ENCODE measurements at places on chromosomes 2 and 18.
A peak's percentile ranks its signal among the peaks of the same experiment; 100 is the strongest.

DNA sequence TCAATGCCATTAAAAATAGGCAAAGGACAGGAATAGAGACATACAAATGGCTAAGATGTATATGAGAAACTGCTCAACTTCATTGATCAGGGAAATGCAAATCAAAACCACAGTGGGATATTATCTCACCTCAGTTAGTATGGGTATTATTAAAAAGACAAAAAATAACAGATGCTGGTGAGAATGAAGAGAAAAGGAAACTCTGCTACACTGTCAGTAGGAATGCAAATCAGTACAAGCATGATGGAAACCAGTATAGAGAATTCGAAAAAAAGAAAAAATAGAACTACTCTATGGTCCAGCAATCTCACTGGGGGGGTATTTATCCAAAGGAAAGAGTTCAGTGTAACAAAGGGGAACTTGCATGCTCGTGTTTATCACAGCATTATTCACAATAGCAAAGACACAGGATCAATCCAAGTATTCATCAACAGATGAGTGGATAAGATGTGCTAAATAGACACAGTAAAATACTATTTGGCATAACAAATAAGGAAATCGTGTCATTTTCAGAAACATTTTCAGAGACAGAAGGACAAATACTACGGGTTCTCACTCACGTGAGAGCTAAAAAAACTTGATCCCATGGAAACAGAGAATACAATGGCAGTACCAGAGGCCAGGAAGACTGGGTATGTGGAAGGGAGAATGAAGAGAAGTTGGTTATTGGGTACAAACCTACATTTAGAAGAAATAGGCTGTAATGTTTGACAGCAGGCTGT lies 60.6 kb downstream of the CCDC74A start:
- H3K27ac ChIP-seq, result no peak overlapping the region
- H3K4me1 ChIP-seq, result no peaks in the 10 kb centered on the region
- H3K27me3 ChIP-seq, result peaks cover 32% of the 10 kb centered on the region
- no peak for DNase-seq
- H3K36me3 ChIP-seq, result no peaks in the 10 kb centered on the region

GRCh38 chr2:190802626-190803209 lies 77.9 kb upstream of the GLS start:
- H3K4me3 ChIP-seq, result no peak overlapping the region
- H3K36me3 ChIP-seq, result no peaks in the 10 kb centered on the region
- H3K27ac ChIP-seq, result no peak overlapping the region
- peaks cover 17% of the 10 kb centered on the region for H3K4me1 ChIP-seq

GRCh38 chr2:164898475-164898874 lies 56.9 kb downstream of the SLC38A11 start:
- no peak for DNase-seq
- no peak overlapping the region for H3K4me3 ChIP-seq
- peaks cover 3% of the 10 kb centered on the region for H3K4me1 ChIP-seq
- no peaks in the 10 kb centered on the region for H3K36me3 ChIP-seq

- H3K27me3 ChIP-seq, result no peaks in the 10 kb centered on the region
- peak overlapping the region; percentile 90 for H3K27ac ChIP-seq
- no peak for DNase-seq
- peaks cover 96% of the 10 kb centered on the region for H3K36me3 ChIP-seq
- peaks cover 1% of the 10 kb centered on the region for H3K4me1 ChIP-seq
Measured at GRCh38 chr2:224799691-224800090, 83.5 kb upstream of the CCDC195 start.

DNA sequence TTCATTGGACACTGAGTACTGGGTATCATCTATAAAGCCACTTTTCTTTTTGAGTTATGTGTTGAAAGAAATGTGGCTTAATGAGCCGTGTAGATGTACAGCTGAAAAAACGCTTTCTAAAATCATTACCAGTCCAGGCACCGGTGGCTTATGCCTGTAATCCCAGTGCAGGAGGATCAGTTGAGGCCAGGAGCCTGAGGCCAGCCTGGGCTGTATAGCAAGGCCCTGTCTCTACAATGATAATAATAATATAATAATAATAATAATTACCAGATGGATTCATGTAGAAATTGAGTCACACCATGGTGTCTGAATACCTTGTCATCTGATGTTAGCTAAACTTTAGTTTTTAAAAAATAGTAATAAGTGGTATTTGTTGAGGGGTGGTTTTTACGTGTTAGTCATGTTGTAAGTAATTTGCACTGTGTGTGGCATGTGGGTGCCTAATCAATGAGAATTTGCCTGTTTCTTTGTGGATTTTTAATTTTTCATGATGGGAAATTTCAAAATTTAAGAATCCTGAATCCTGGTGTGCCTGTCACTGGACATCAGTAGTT lies 30.1 kb downstream of the NCK2 start:
- H3K4me1 ChIP-seq, result peaks cover 93% of the 10 kb centered on the region
- peak; percentile 28 for DNase-seq
- peak overlapping the region; percentile 57 for H3K4me3 ChIP-seq
- H3K27me3 ChIP-seq, result no peaks in the 10 kb centered on the region

- no peak overlapping the region for H3K4me3 ChIP-seq
- peaks cover 66% of the 10 kb centered on the region for H3K4me1 ChIP-seq
- H3K27me3 ChIP-seq, result no peaks in the 10 kb centered on the region
- no peak overlapping the region for H3K27ac ChIP-seq
- DNase-seq, result no peak
- no peaks in the 10 kb centered on the region for H3K36me3 ChIP-seq
Measured at GRCh38 chr2:64218137-64218802, 74.0 kb upstream of the PELI1 start.

DNA sequence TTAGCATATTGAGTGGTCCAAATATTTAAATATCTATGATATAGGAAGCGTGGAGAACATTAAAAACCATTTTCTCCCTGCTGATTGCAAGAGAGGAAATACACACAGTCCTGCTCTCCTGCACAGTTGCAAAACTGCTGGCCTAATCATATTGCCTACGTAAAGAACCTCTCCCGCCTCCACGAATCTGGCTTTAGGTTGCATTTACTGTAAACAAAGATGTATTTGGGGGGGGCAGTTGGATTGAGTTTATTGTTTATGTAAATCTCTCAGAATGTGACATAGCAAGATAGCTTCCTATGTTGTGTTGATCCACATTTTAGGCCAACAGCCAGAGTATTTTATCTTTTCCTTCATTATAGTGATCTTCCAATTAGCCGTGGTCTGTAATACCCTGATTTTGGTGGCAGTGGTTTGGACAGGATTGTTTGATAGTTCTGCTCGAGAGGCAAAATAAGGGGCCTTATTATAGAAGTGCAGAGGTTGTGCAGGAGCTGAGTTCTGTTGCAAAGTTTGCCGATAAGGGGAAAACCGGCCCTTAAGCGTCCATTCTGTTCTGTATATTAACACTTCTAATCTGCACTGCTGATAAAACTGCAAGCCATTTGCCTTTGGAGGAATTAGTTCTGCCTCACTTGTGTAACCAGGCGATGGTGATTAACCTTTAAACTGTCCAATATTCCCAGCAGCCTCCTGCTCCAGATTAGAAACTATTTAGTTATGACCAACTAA lies 101.6 kb upstream of the SIX3 start:
- peaks cover 21% of the 10 kb centered on the region for H3K27me3 ChIP-seq
- no peak overlapping the region for H3K27ac ChIP-seq
- DNase-seq, result no peak
- no peak overlapping the region for H3K4me3 ChIP-seq
- no peaks in the 10 kb centered on the region for H3K36me3 ChIP-seq
- peaks cover 28% of the 10 kb centered on the region for H3K4me1 ChIP-seq

GRCh38 chr18:63460414-63460813 lies 16.3 kb upstream of the SERPINB5 start:
- no peak overlapping the region for H3K4me3 ChIP-seq
- H3K27me3 ChIP-seq, result peaks cover 21% of the 10 kb centered on the region
- peaks cover 9% of the 10 kb centered on the region for H3K4me1 ChIP-seq
- no peak overlapping the region for H3K27ac ChIP-seq
- no peak for DNase-seq

DNA sequence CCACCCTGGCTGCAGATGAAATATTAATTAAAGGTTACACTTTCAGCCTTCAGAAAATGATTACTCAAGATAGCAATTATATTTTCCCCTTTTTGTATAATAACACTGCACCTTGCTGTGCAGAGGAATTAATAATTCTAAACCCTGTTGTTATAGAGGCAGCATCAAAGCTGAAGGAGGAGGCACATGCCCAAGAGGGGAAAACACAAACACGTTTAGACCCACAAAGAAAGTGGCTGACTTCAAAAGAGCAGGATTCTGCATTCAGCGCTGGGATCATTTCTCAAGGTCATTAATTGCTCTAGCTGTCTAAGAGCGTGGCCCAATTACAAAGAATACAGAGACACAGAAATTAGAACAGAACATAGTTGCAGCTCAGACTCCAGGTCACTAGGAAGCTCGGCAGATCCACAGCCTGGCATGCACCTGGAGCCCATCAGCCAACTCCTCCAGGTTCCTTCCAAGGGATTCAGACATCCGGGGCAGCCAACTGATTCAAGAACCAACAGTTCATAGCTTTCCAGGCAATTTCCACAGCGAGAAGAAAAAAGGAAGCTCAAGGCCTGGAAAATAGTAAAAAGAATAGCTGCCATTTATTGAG lies 102.3 kb upstream of the ID2 start:
- no peaks in the 10 kb centered on the region for H3K36me3 ChIP-seq
- H3K27me3 ChIP-seq, result peaks cover 3% of the 10 kb centered on the region
- no peak overlapping the region for H3K4me3 ChIP-seq
- no peak overlapping the region for H3K27ac ChIP-seq
- no peak for DNase-seq

DNA sequence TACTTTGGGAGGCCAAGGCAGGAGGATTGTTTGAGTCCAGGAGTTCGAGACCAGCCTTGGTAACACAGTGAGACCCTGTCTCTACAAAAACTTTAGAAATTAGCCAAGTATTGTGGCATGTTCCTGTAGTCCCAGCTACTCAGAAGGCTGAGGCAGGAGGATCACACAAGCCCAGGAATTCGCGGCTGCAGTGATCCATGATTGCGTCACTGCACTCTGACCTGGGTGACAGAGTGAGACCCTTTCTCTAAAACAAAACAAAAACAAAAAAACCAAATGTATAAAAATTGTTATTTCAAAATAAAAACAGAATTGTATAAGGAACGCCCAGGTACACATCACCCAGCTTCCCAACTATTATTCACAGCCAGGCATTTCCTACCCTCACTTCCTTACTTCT lies 54.1 kb upstream of the GPR155 start:
- no peak overlapping the region for H3K4me3 ChIP-seq
- no peak overlapping the region for H3K27ac ChIP-seq
- H3K4me1 ChIP-seq, result peaks cover 12% of the 10 kb centered on the region
- H3K27me3 ChIP-seq, result peaks cover 2% of the 10 kb centered on the region
- H3K36me3 ChIP-seq, result no peaks in the 10 kb centered on the region
- DNase-seq, result no peak

DNA sequence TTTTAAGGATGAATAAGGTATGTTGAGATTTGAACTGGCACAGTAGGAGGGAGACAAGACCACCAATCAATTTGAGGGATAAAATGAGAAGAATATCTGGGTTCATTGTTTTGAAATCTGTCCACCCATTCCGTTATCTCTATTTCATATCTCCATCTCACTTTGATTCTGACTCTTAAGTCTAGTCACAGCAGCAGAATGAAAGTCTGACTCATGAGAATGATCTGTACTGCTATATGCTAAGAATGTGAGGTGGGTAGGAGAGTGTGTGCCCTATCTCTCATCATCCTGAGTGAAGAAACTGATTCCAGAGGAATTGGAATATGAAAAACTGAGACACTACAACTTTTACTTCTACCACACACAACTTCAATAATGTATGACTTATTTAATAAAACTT lies 1994.5 kb upstream of the PIK3C3 start:
- DNase-seq, result no peak
- no peak overlapping the region for H3K27ac ChIP-seq
- no peaks in the 10 kb centered on the region for H3K36me3 ChIP-seq
- no peaks in the 10 kb centered on the region for H3K27me3 ChIP-seq
- no peak overlapping the region for H3K4me3 ChIP-seq
- H3K4me1 ChIP-seq, result no peaks in the 10 kb centered on the region

DNA sequence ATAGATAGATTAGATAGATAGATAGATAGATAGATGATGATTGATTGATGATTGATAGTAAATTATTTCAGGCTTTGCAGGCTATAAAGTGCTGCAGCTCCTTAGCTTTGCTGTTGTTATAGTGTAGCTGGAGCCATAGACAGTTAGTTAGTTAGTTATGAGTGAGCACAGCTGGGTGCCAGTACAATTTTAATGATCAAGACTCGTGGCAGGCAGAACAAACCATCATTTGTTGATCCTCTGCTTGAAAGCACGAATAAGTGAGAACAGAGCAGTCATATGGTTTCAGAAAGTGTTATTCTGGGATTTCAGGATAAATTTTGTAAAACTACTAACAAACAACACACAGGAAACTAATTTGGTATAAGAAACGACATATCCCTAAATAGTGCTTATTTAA lies 53.9 kb downstream of the THOC1 start:
- no peak overlapping the region for H3K4me3 ChIP-seq
- no peaks in the 10 kb centered on the region for H3K27me3 ChIP-seq
- H3K27ac ChIP-seq, result peak overlapping the region; percentile 68
- DNase-seq, result no peak
- peaks cover 7% of the 10 kb centered on the region for H3K4me1 ChIP-seq

GRCh38 chr2:122808286-122808969 lies 1053.0 kb downstream of the TSN start:
- no peaks in the 10 kb centered on the region for H3K4me1 ChIP-seq
- no peak overlapping the region for H3K4me3 ChIP-seq
- no peaks in the 10 kb centered on the region for H3K27me3 ChIP-seq
- no peak for DNase-seq

DNA sequence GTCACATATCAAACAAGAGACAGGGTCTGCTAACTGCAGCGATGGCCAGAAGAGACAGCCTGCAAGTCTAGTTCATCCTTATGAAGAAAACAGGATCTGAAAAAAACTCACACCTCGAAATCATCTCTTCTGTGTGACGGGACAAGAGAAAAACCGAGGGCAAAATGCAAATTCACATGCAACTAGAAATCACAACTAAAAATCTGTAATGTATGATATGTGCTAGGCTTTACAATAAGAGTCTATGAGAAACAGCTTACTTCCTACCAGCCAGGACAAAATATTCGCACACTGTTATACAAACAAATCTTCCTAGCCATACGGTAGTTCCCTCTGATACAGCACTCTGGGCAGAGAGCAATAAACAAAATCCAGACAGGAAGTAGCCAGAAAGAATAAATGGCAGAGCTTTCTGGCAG lies 48.8 kb downstream of the ANKRD44 start:
- DNase-seq, result no peak
- no peaks in the 10 kb centered on the region for H3K27me3 ChIP-seq
- peak overlapping the region; percentile 64 for H3K4me3 ChIP-seq

GRCh38 chr2:30257266-30258214 lies 26.2 kb downstream of the LBH start:
- peaks cover 89% of the 10 kb centered on the region for H3K36me3 ChIP-seq
- peak overlapping the region; percentile 40 for H3K4me3 ChIP-seq
- peaks cover 99% of the 10 kb centered on the region for H3K4me1 ChIP-seq
- H3K27ac ChIP-seq, result peak overlapping the region; percentile 91

Data from activated T-cell treated with anti-CD3 and anti-CD28 coated beads, Interleukin-2, amount 50 U/mL, for 24 hours (primary cell).